ENCODE measurements at places on chromosomes 1 and 21.

DNA sequence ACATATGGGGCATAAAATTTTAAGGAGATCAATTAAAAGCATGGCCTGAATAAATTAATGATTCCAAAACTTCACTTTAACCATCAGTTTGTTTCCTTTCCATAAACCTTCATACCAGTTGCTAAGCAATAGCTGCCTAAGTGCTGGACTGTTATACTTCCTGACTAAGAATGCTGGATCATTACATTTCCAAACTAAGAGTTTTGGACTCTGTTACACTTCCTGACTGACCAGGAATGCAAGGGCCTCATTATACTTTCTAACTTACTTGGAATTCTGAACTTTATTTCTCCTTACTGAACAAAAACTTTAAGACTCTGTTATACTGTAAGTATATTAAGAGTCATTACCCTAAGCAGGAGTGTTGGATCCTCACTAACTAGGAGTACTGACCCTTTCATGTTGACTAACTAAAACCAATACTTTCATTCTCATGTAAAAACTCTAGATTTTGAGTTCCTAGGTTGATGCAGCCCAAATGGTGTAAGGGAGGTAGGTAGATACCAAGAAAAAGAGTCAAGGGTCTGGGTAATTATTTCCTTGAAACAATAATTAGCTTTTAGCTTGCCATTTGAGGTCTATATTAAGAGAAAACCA lies 118.2 kb downstream of the FAF1 start:
- no peak for DNase-seq

DNA sequence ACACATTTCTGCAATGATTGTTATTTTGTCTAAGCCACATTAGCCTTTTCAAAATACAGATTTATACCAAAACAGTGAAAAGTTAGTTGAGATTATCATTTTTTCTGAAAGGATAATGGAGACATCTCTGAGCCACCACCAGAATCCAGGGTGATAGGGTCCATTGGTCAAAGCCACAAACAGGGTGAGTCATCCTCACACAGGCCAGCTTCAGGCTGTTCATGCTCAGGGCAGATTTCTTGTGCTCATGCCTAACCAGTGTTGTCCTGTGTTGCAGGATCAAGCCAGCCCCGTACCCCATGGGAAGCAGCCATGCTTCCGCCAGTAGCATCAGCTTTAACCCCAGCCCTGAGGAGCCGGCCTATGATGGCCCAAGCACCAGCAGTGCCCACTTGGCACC lies 13.4 kb downstream of the ELOA start:
- no peak for DNase-seq

GRCh38 chr1:31583082-31583994 lies 7.0 kb downstream of the TINAGL1 start:
- peak; percentile 52 for DNase-seq

GRCh38 chr21:27362249-27362648 lies 395.4 kb upstream of the ADAMTS5 start:
- DNase-seq = no peak

- DNase-seq = peak; percentile 94
Measured at GRCh38 chr1:206693029-206693428, 8.3 kb downstream of the MAPKAPK2 start.

DNA sequence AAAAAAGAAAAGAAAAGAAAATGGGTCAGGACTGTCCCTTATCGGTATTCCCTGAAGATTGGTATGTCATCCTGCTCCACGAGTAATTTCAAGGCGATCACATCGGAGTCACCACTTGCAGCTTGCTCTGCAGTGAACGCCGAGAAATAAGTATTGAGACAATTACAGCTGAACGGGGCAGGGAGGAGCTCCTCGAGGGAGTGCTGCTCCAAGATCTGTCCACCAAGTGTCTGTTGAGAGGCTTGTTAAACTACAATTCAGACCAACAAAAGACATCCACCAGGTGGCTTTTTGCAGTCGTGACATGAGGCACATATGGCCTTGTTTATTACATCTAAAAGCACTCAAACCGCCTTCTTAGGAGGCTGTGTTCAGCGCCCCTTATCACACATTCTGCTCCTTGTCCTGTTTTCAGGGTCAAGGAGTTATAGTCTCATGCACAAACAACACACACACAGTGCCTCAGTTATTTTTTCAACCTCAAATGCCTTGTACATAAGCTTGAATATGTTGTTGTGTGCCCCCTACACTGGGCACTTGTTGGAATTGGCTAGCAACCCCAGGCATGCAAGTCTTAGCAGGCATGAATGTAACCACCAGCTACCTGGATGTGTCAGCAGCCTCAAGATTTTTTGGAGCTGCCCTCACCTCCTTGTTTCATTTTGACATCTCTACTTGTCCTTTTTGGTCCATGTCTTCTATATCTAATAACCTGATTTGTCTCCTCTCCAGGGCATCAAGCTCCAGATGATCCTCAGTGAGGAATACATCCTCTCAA lies 13.0 kb upstream of the CD48 start:
- no peak for DNase-seq

GRCh38 chr21:45420061-45421041 lies 15.4 kb downstream of the COL18A1 start:
- DNase-seq = peak; percentile 81

DNA sequence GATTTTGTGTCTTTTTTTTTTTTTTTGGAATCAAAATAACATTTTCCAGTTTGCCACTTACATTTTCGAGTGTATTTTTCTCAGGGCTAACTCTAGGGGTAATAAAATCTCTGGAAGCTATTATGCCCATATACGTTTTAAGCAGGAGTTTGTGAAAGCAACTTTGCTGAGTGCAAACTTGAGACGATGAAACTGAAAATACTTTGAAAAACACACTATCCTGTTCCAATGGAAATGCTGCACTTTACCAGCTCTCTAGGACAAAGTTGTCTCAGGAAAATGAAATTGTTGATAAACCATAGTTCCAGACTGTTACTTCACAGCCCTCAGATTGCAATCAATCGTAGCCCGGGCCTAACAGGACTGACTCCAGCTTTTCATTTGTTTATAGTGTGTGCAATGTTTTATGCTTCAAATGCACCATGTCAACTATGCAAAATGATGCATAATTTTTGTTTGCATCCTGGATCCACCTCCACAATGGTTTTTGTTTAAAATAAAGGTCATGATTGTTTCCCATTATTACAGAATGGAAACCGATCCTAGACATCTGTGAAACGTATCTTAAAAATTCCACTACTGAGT lies 220.6 kb upstream of the PKN2 start:
- no peak for DNase-seq

DNA sequence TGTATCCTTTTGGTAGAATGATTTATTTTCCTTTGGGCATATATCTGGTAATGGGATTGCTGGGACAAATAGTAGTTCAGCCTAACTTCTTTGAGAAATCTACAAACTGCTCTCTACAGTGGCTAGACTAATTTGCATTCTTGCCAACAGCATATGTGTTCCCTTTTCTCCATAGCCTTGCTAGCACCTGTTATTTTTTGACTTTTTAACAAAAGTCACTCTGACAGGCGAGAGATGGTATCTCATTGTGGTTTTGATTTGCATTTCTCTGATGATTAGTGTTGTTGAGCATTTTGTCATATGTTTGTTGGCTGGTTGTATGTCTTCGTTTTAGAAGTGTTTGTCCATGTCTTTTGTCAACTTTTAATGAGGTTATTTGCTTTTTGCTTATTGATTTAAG lies 99.8 kb downstream of the UCK2 start:
- DNase-seq = no peak

DNA sequence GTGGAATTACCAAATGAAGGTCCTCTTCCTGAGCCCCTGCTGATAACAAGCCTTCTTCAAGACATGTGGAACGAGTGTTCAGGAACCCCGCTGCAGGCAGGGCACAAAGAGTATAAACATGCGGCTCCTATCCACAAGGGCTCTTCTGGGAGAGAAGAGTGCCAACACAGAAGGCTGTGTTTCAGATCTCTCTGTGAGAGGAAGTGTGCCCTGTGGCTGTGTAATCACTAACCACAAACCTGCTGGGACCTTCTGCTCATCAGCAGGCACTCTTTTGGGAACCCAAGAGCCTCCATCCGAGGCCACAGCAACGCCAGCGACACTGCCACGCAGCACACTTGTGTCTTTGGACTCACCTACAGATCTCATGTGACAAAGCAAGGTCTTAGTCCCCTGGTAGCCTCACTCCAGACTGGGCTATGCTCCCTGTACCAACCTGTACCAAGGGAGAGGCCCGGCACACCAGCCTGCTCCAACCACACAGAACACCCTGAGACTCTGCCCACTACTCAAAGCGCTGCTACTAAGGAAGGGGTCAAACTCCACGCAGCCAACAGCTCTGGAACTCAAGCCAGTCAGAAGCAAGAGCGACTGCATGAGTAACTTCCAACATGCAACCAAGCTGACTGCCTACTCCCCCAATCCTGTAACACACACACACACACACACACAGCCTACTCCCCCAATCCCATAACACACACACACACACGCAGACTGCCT lies 7.8 kb downstream of the PTTG1IP start:
- no peak for DNase-seq

DNA sequence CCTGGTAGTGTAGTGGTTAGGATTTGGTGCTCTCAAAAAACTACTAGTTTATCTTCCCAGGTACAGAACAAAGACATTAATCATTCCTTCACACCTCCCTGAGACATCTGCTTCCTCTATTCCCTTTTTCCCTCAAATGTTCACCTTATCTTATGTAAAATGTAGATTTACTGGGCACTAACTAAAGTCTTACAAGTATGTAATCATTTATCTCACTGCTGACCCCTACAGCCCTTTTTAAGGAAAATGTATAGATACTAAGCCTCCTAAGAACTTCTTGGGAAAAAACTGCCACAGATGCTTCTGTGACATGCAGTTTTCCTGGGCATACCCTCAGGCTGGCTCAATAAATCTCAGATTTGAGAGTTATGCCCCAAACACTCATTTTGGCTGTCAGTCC lies 50.8 kb upstream of the NEK7 start:
- DNase-seq = no peak

DNA sequence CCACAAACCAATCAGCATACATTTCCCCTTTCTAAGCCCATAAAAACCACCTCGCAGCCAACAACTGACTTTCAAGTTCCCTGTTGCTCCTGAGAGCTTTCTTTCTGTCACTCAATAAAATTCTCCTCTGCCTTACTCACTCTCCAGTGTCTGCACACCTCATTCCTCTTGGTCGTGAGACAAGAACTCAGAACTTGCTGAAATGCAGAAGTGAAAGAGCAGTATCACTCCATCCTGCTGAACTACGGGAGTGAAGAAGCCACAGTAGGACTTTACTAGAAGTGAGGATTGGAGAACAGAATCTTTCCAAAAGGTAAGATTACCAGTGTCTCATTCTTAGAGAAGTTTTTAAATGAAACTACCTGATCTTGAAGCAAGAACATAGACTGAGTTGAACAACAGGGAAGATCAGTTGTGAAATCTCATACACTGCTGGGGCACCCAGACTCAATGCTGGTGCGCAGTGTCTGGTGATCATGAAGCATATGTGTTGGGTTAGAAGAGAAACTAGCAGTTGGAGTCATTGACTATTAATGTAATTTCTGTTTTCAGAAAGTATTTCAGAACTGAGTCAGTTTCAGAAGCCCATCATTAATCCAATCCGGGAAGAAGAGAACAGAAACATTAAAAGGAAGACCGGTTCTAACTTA lies 726.9 kb upstream of the TMPRSS15 start:
- no peak for DNase-seq

- no peak for DNase-seq
Measured at GRCh38 chr1:117942293-117942692, 12.8 kb downstream of the WDR3 start.
